ENCODE measurements at places on chromosomes 7 and 10.
A peak's percentile ranks its signal among the peaks of the same experiment; 100 is the strongest.

DNA sequence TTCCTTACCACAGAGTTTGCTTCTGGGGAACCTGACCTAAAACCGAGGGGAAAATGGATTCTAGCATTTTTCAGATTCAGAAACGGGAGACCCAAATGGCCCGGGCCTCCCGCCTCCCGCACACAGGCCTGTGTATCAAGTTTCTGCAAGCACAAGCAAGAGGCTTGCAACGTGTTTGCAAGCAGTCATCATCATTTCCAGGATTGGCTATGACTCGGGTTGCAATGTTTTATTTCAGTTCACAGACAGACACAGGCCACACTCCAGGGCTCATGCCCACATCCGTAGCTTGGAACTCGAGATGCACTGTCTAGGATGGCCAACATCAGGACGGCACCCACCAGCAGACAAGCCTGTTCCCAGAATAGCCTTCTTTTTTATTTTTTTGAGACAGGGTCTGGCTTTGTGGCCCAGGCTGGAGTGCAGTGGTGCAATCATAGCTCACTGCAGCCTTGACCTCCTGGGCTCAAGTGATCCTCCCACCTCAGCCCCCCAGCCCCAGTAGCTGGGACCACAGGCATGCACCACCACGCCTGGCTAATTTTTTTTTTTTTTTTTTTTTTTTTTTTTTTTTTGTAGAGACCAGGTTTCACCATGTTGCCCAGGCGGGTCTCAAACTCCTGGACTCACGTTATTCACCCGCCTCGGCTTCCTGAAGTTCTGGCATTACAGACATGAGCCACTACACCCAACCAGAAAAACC lies 68.1 kb upstream of the FOXK1 start:
- DNase-seq = no peak

- peak; percentile 17 for DNase-seq
Measured at GRCh38 chr7:124765401-124766352, at the start of gene GPR37. GPR37 (minus strand) TSS chr7:124765792; CDS start chr7:124764976, 816 bp downstream.

GRCh38 chr10:44863344-44864047 lies 47.6 kb upstream of the TMEM72 start:
- no peak for DNase-seq

- no peak for DNase-seq
Measured at GRCh38 chr7:60017-60675, 132.2 kb upstream of the FAM20C start.

DNA sequence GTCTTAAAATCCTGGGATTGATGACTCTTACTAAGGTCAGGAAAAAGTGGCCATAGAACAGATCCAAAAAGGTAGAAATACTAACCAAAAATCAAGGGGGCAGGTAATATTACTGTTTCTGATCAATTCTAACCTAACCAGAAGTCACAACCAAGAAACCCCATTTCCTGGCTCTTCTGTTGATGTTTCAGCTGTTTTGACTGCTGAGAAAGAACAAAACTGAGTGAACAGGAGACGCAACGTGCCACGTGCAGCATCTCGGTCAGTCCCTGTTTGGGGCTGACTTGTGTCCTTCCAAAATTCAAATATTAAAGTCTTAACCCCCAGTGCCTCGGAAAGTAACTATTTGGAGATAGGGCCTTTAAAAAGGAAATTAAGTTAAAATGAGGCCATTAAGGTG lies 56.8 kb downstream of the JAZF1 start:
- no peak for DNase-seq

DNA sequence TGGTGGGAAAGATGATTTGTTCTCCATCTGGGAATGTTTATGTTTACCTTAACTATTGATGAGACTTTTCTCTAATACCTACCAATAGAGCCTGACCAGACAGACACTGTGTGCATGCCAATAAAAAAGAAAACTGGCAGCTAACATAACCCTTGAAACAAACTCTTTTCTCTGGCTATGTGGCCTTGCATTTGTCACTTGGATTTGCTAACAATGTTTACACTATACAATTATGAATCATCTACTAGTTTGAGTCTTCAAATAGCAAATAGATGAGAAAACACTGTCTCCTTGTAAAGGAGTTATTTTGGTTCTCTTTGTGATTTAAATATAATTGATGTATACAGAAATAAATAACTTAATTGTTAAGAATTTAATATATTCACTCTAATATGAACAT lies 273.1 kb downstream of the SEMA3D start:
- no peak for DNase-seq

DNA sequence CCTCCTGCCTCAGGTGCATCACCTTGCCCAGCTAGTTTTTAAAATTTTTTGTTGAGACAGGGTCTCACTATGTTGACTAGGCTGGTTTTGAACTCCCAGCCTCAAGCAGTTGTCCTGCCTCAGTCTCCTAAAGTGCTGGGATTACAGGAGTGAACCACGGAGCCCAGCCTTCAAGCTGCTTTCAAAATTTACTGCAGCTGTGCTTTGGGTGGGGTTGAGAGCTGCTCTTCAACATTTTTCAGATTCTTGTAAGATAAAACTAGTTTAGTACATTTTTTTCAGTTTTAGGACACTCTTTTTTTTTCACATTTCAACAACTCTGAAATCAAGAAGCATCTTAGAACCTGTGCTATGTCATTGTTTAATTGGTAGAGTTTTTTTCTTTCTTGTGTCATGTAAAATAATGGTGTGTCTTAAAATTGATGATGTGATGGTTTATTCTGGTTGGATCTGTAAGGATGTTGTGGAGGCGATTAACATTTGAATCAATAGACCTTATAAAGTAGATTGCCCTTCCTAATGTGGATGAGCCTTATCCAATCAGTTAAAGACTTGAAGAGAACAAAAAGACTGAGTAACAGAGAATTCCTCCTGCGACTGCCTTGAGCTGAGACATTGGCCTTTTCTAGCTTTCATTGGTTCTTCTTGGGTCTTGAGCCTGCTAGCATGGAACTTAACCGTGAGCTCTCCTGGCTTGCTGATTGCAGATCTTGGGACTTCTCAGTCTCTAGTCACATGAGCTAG lies 13.5 kb downstream of the PLEKHA8 start:
- DNase-seq = no peak

GRCh38 chr10:32273336-32273735 lies 73.6 kb downstream of the EPC1 start:
- no peak for DNase-seq

- peak; percentile 50 for DNase-seq
Measured at GRCh38 chr7:106022193-106022821, 59.2 kb downstream of the CDHR3 start.

DNA sequence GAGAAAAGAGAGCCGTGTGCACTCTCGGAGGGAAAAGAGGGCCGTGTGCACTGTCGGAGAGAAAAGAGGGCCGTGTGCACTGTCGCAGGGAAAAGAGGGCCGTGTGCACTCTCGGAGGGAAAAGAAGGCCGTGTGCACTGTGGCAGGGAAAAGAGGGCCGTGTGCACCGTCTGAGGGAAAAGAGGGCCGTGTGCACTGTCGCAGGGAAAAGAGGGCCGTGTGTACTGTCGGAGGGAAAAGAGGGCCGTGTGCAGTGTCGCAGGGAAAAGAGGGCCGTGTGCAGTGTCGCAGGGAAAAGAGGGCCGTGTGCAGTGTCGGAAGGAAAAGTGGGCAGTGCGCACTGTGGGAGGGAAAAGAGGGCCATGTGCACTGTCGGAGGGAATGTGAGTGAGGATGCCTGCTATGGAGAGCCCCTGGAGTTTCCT lies 188.7 kb downstream of the DNAJB6 start:
- no peak for DNase-seq

DNA sequence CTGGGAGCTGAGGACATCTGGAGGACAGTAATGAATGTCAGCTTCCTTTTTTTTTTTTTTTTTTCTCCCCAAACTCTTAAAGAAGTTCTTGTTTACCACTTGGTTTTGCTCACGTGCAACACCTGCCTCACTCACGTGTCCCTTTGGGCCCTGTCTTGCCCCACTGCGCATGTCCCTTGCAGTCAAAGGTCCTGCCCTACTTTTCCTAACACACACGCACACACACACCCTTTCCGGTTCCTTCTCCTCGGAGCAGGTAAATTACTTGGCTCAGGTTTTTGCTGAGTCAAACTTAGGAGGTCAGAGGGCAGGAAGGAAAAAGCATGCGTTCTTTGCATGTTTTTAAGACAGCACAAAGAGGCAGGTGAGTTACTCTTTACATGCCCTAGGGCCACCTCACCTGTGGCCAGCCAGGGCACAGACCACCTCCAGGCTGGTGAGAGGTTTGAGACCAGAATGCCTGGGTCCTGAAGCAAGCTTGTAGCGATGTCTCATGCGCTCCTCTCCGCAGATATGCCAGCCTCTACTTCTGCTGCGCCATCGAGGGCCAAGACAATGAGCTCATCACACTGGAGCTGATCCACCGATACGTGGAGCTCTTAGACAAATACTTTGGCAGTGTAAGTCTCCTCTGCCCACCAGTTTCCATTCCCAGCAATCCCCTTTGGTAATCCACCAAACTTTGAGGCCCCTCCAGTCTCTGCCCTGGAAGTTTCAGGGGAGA lies 2.8 kb downstream of the AP1S1 start:
- no peak for DNase-seq

DNA sequence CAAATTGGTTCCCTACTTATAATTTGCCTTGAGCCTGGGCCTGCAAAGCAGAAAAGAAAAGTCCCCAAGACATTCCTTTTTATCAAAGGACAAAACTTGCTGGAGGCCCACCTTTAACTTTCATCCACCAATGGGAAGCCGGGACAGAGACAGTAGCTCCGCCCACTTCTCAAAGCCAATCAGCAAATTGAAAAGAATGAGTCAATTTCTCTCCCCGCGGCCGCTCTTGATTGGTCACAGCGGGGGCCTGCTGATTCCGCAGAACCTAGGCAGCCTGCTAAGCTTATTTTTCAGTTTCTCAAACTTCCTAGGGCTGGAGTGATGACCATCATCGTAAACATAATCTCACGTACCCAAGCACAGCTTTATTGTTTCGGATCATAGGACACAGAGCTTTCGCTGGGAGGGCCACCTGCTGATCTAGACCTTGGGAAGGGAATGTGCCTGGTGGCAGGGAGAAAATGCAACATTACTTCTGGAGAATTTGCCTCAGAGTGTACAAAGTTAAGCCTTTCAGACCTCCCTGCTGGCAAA lies at the start of gene SLC13A4:
SLC13A4 (minus strand) TSS at position 51 of the 534 bp plus-strand sequence. CDS start 690 bp downstream, outside the sequence.
- DNase-seq = no peak

- no peak for DNase-seq
Measured at GRCh38 chr10:33129141-33129995, 171.3 kb upstream of the ITGB1 start.

- DNase-seq = no peak
Measured at GRCh38 chr7:87013840-87014190, 45.6 kb downstream of the ELAPOR2 start.

- DNase-seq = no peak
Measured at GRCh38 chr7:86972072-86972471, 87.4 kb downstream of the ELAPOR2 start.

- no peak for DNase-seq
Measured at GRCh38 chr7:31955641-31956040, 114.6 kb downstream of the PDE1C start.

DNA sequence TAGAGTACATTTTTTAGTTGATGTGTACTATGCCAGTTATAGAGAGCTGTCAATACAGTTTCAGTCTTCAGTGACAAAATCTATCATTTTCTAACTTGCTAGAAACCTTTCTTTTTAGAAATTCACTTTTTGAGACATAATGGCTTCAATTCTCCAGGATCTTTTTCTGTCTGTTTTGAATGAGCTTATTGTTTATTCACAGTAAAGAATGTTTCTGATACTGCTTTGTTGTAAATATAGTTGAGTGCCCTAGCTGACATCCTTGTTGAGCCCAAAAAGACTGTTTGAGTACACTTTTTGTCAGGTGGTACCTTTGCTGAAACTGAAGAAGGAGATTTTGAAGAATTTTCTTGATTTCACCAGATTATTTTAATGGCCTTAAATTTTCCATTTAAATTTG lies 139.9 kb downstream of the PPP1R9A start:
- no peak for DNase-seq

DNA sequence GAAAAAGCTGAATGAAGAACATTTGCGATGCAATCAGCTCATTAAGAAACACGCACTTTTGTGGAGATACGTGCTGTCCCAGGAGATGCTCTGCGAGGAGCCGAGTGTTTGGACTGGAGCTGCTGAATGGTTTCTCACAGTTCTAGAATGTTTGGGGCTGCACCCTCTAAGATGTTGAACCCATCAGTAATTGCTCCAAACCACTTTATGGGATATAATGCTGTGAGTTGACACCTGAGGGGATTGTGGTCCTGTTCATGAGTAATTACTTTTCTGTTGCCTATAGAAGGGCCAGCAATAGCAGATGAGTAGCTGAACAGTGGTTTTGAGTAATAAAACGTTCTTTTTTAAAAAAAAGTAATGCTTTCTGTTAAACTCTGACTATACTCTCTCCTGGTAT lies 63.1 kb downstream of the IKZF1 start:
- DNase-seq = no peak

DNA sequence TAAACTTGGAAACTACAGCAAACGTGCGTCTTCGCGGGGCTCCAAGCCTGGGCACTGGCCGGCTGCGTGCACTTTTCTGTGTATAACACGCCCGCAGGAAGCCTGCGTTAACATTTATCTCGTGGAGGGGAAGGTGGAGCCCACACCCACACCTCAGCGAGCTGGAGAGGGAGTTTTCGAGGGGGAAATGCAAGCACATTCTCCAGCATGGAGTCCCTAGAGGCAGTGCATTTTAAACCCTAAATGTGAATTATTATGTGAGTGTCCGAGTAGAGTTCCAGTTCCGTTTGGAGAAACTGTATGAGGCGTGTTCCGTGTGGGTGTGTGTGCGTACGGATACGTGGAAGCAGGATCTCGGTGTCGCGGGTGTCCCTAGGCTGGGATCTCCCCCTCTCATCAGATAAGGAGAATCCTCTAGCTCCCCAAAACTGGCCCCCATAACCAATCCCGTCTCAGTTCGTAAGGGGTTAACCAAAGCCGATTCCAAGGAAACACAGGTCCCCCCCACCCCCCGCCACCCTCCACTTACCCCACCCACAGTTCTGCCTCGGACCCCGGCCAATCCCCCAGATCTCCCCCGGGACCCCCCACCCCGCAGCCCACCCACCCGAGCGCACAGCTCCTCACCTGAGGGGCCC lies 403 bp downstream of the CDK6 start:
- DNase-seq = peak; percentile 71

- DNase-seq = no peak
Measured at GRCh38 chr10:104099269-104099668, 13.6 kb upstream of the COL17A1 start.

All from B cell (primary cell).